ENCODE measurements at places on chromosomes 6 and 20.

DNA sequence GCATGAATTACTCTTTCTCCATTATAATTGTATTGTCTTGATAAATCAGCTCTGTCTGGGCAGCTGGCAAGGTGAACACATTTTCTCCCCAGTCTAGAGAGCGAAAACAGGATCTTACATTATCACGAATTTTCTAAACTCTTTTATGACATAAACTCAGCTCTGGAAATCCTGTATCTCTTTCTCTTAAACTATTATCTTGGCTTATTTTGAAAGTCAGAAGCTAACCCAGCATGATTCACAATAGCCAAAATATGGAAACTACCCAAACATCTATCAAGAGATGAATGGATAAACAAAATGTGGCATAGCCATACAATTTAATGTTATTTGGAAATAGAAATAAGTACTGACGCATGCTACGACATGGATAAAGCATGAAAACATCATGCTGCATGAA is 25.9 kb upstream of the AGPAT4 start:
- no peak for DNase-seq

GRCh38 chr6:129686941-129687627 is 22.9 kb downstream of the ARHGAP18 start:
- DNase-seq: no peak

DNA sequence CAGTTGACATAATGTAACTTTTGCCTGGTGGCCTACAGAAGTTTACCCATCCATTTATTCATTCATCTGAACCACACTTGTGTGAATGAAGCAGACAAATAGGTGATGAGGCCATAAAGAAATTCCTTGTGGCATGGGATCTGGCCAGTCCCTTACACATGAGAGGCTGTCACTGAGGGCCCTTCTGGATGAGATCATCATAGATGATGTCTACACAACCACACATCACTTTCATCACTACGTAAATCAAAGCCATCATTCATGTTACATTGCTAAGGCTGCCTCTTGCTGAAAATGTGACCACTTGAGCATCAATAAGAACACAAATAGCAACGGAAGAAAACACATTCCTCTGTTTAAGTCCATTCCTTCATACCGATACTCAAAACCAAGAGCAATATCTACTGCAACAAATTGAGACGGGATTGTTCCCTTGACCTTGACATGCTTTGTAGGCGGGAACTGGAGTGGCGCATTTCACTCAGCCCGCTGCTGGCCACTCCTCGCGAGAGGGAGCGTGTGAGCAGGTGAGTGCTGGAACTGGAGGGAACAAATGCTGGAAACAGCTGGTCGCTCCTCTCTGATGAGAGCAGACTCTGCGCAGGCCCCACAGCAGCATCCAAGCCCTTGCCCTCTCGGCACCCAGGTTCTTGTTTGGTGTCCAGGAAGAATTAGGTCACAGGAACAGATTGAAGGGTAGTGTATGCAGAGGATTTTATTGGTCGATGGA is 49.3 kb downstream of the FAM50B start:
- no peak for DNase-seq

DNA sequence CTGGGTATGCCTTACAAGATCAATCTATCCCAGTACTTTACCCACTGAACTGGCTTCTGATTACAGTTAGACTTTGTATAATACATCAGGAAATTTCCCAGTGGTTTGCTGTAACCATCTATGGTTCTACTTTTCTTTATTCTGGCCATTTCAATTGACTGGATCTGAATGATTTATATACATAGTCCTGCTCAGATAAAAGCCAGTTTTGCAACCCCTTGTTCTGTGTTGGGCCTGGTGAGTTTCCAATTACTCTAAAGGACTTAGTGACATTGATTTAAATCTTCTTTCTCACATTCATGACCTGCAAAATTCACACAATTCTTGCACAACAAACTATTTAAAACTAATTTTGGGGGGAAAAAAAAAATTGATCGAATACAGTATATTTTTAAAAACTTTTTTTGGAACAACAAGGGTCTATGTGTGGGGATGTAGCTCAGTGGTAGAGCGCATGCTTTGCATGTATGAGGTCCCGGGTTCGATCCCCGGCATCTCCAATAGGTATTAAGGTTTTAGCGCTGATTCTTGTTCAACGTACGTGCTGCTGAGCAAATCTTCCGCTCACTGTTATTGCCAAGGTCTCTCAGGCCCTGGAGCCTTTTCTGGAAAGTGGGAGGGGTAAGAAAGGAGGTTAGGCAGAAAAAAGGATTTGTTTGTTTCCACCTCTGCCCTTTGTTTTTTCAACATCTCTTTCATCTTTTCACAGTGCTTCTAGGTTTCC is 117.5 kb downstream of the GPX5 start:
- no peak for DNase-seq

DNA sequence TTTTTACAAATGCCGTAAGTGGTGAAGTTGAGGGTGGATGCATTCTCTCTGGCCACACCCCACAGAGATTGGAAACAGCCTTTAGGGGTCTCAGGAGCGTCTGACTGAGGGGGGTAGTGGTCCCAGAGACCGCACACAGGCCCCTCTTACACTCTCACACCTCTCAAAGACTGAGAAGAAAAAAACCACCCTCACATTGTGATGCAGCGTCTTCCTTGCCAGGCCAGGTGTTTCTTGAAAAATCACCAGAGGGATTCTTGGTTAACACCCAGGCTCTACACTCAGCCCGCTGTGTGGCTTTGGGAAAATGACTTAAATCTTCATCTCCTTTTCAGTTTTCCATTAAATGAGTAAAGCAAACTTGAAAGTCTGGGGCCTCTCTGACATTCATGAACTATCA is 115.8 kb upstream of the SPTLC3 start:
- DNase-seq: no peak

DNA sequence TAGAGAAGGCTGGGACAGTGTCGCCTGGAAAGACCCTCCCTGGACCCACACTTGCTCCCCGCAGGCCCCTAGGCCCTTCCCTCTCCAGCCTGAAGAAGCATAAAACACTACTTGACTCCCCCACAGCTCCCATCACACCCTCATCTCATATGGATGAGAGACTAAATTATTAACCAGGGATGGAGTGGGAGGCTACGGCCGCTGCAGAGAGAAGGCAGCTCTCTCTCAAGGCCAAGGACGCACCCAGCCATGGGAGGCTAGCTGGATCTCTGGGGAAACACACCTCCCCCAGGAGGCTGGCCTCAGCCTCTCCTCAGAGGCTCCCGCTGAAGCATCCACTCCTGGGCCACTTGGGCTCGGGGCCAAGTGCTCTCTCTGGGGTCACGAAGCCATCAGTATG is 102.5 kb downstream of the GRM4 start:
- DNase-seq: no peak

- DNase-seq: peak; percentile 94
Measured at GRCh38 chr6:170224694-170225660, 65.9 kb downstream of the DLL1 start.

- no peak for DNase-seq
Measured at GRCh38 chr6:93388070-93388469, 31.3 kb downstream of the EPHA7 start.

DNA sequence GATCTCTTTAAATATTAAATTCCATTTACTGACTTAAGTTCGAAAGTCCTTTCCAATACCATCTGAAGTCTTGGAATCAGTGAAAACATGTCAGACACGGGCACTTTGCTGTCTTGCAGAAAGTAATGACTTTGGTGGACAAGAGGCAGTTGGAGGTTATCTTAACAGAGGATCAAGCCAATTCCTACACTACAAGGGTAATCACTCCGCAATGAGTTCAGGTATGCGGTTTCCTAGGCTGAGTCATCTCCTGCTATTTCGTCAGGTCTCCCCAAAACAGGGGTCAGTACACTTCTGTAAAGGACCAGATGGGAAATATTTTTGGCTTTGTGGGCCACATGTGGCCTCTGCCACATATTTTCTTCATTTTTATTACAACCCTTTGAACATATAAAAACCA is 656.6 kb downstream of the KIF16B start:
- no peak for DNase-seq

GRCh38 chr20:33609504-33609903 is 52.6 kb upstream of the C20orf144 start:
- DNase-seq: no peak

GRCh38 chr6:126437205-126437604 is 97.3 kb downstream of the CENPW start:
- no peak for DNase-seq

- no peak for DNase-seq
Measured at GRCh38 chr6:22964334-22964733, 395.0 kb downstream of the HDGFL1 start.

DNA sequence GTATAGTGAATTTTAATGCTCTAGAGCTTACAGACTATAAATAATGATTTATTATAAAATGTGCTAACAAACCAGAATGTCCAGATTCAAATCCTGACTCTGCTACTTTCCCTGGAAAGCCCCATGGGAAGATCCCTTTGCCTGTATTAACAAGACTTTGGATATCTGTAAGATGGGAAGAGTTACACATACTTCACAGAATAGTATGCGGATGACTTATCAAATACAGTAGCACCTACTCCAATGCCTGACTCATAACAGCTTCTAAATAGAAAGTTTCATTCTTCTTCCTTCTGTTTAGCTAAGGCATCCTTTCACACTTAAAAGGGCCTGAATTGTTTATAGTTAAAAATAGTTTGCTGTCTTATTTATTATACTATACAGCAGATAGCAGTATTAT is 166.3 kb downstream of the KCNQ5 start:
- DNase-seq: no peak

GRCh38 chr6:16544521-16544920 is 216.7 kb downstream of the ATXN1 start:
- no peak for DNase-seq

DNA sequence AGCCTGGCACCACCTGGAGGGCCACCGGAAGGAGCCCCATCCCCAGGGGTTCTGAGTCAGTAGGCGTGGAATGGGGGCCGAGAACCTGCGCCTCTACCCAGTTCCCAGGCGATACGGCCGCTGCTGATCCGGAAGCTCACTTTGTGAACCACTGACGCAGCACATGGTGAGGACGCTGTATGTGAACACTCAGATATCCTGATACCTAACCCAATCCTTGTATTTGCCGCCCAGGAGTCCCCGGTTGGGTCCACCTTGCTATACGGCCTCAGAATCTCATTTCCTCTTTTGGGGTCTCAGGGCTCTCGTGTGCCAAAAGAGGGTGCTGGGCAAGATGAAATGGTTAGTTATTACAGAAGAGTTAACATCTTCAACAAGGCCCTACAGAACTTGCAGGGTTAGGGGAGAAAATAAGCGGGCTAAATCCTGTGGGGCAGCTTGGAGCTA is 604 bp upstream of the RAB5IF start:
- peak; percentile 26 for DNase-seq

DNA sequence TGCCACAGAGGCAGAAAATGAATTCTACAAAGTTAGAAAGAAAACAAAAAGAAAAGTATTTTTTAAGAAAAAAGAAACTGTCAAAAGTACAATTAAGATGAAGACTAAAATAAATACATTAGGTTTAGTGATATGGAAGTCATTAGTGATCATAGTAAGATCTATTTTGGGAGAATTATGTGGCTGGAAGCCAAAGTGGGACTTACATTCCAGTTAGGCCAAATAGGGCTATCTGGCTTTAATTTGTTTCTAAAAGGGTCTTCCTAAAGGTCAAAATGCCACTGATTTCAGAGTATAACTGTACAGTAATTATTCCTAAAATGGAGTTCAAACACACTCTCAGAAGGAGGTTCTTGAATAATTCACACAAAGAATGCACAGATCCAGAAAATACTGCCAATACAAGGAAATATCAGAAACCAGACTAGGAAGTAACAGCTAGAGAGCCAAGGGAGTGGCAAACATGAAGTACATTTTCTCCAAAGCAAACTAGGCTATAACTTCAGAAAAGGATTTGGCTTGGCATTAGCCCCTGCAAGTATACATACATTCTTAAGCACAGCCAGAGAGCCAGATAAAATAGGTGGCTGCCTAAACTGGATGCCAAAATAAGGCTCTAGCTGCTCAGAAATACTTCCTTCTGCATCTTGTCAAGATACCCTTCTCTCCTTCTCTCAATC is 45.3 kb downstream of the PDSS2 start:
- DNase-seq: no peak

DNA sequence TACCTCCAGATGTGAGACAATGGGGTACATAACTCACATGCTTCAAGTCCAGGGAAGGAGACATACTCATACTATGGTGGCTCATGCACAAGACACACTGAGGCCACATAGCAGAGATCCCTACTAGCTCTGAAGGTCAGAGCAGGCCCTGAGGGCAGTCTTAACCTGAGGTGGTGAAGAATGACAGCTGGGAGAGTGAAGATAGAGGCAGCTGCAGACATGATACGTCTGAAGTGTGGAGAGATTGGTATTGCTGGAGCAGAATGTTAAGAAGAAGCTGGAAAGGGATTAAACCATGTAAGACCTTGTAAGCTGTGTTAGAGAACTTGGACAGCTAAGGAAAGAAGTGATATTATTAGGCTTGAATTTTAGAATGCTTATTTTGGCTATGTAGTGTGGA is 32.9 kb downstream of the PGM3 start:
- DNase-seq: no peak

DNA sequence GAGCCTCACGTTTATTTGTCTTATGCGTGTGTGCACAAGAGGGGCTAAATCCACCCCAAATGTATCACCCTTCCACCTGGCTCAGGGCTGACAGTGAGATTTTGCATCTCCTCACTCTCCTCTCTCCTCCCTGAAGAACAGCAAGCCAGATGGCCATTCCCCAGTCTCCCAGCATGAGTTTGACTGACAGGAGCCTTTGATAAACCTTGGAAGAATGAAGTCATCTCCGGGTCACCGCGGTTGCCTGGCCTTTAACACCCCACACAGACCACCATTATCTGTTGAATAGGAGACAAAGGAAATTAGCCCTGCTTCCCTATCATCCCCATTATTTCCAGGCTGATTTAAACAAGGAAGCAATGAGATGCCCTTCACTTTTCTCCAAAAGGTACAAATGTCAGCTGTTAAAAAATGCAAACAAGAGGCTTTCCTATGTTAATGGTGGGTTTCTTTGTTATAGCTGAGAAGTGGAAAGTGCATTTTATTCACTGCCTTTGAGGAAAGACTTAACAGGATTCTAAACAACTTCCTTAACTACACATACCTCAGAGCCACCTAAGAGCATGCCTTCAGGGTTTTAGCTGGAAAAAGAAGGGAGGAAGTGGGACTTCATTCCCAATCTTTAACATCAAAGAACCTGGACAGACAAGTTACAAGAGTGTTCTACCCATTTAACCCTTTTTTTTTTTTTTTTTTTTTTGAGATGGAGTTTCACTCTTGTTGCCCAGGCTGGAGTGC is 524.8 kb upstream of the ID4 start:
- DNase-seq: no peak

GRCh38 chr20:46739431-46740213 is 30.2 kb downstream of the SLC2A10 start:
- no peak for DNase-seq

Measured in breast epithelium (tissue), 4 donors.